ENCODE measurements at places on chromosomes 16 and 17. TPM values are rescaled to one million over a fixed set of nuclear protein-coding genes. Genes with fewer than 3 reads are reported as not detected.

The KRTAP17-1 gene
- not detected for total RNA-seq

The KRTAP4-3 gene
- not detected for total RNA-seq

The TEX14 gene
- total RNA-seq: not detected

The RAPGEFL1 gene
- 4.6 TPM for total RNA-seq

The ANKFN1 gene
- 0.21 TPM for total RNA-seq

The TELO2 gene
- 17.9 TPM for total RNA-seq

The HP gene
- total RNA-seq: 348 TPM
